ENCODE measurements at places on chromosomes 5 and 9.
A peak's percentile ranks its signal among the peaks of the same experiment; 100 is the strongest.

DNA sequence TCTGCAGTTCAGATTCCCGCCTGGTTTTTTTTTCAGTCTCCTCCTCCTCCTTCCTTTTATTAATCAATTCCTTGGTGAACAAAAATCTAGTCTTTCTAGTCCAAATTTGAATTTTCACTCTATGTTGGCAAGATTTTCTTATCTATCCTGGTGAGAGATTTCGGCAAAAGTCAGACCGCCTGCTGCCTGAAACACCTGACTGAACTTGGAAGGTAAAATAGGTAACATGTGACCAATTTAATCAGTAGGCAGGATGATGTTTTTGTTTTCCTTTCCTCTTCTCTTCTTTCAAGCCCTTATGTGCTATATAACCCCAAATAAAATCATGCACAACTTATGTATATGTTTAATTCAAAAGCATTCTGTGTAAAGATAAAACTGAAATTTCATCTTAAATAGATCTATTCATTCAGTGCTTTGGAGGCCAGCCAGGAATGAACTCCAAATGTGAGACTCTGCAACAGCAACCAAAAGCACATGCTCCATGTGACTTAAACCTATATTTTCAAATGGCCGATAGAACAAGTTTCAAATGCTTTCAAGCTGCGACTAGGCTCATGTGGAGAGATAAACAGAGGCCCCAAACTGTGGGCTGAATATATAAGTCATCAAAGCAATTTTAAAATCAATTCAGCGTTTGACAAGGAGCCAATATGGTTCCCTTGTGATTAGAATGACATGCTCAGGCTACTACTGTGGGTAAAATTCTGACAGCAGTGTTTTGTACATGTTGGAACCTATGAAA, 100.4 kb upstream of the SEMA6A start:
- no peak for DNase-seq

DNA sequence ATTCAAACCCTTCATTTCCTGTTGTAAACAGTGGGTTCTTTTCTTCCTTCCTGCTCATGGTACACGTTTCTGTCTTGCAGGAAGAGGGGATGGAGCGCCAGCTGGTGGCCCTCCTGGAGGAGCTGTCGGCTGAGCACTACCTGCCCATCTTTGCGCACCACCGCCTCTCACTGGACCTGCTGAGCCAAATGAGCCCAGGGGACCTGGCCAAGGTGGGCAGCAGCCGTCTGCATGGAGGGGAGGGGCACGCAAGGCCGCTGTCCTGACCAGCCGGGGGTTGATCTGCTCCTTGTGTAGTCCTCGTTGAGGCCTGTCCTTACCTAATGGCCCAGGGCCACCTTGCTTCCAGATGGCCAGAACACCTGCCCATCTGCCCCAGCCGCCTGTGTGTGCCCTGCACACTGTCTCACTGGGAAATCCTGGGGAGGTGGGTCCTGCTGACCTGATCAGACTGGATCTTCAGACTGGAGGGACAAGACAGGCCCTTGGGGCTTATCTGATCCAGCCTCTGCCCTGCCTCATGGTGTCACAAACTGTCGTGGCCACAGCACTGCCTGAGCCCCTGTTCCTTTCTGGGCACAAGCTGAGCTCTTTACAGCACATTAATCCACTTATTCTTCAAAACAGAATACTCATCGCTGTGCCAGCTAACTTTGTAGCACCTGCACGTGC, 44.7 kb downstream of the LRSAM1 start:
- no peak for DNase-seq

- no peak for DNase-seq
These were observed 48.3 kb downstream of the IARS1 start for GRCh38 chr9:92245005-92245797.

DNA sequence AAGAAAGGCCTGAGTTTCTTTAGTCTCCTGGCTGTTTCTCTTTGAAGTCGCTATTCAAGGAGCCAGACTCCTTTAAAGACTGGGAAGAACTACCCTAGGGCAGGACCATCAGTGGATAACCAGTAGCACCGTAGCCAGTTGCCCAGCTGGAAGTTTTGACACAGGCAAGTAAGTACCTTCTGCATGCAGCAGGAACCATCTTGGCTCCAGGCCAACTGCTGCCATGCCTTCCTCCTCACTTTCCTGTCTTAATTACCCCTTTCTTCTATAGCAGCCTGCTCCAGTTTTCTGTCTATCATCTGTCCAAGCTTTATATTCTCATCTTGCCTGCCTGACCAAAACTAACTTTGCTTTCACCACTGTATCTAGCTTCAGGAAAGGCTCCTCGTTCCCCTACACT, 149.7 kb upstream of the SV2C start:
- DNase-seq = no peak

DNA sequence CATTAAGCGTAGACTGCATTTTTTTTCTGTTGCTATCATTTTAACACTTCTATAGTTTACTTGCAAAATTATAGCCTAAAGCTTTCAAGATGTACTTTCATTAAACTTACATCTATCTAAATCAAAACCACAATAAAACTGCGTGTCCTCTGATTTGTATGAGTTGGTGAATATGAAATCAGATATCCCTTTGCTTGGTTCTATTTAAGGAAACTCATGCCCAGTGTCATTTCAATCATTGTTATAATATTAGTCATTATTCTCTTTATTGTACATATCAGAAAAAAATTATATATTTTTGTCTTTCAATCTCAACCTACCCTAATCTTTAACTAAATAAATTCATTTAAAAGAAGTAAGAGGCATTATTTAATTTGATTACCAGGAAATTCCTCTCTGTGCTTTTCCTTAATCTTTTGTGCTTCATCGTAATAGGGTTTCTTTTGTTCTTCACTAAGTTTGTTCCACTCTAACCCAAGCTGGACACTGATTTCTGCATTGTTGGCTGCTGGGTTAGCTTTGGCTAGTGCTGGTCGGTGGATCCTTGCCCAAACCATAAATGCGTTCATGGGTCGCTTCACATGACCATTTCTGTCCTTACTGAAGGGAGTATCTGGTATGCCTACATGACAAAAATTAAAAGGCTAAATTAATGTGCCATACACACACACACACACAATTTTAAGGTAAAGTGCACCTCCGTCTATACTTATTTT, 3.8 kb downstream of the SOX30 start:
- DNase-seq = no peak

GRCh38 chr5:37777432-37778130, 62.3 kb downstream of the GDNF start:
- DNase-seq = no peak

DNA sequence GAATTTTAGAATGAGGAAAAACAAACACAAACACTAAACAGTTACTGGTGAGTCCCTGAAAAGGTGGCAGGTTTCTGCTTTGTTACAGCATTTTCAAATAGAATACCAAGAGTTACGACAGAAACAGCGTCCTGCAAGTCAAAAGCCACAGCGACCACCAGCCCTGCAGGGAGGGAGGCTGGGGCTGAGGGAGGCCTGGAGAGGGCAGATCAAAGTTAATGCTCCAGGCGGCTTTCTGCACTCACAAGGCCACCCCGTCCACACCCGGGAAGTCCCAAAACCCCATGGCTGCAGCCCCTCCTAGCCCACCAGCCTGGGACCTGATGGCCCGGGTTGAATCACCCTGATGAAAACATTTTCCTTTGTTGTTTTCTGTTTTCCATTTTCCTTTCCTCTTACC, 29.3 kb downstream of the COL23A1 start:
- no peak for DNase-seq

DNA sequence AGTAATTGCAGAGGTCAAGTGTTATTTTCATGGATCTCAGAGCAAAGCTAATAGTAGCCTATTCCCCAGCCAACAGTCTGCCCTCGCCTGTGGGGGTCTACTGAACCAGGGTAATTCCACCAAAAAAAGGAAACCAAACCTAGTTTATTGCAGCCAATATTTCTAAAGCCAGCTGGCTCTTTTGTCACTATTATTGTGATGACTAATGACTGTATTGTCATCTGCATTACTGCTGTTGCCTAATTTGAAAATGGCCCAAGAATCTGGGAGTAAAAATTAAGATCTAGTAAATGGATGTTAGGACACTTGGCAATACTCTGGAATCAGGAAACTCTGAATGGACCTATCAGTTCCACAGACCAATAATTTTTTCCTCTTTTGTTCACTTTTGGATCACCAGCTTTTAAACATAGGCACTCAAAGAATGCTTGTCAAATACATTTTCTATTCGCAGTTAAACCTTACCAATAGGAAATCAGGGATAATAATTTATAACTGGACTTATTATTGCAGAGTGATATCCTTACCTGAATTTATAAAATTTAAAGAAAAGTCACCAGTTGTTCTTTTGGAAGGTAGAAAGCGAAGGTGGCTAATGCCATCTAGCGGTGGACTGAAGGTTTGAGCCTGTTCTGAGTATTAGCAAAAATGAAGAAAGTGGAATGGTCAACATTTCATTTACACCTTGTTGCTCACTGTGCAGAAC, 69.2 kb downstream of the SYK start:
- no peak for DNase-seq

DNA sequence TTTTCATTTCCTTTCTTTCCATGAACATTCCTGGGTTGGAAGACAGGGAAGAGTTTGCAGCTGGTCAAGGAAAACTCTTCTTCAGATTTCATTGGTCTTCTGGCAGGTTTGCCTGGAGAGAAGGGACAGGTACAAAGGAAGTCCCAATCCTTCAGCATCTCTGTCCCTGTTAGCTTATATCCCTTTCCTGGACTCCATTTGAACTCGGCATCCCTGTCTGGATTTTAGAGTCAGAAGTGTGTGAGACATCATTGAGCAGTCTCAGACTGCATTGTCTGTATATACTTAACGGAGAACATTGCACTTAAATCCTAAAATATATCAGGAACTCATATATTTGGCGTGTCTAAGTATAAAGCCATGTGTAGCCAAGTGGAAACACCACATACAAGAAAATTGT, 54.9 kb downstream of the ADGRV1 start:
- DNase-seq = no peak

DNA sequence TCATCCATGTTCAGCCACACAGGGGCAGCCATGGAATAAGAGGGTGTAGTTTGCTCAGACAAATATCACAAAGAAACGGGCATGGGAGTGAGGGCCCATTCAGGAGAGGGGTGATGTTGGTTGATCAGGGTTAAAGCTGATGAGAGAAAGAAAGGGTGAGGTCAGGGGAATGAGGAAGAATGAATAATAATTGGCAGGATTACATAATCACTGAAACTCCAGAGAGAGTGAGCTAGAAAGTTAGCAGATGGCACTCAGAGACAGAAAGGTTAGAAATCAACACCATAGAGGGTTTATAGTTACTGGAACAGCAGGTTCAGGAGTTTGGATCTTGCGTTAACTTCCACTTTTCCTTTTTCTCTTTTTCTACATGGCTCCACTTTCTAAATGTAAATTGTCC, 113.9 kb downstream of the TAF11L14 start:
- DNase-seq = no peak

DNA sequence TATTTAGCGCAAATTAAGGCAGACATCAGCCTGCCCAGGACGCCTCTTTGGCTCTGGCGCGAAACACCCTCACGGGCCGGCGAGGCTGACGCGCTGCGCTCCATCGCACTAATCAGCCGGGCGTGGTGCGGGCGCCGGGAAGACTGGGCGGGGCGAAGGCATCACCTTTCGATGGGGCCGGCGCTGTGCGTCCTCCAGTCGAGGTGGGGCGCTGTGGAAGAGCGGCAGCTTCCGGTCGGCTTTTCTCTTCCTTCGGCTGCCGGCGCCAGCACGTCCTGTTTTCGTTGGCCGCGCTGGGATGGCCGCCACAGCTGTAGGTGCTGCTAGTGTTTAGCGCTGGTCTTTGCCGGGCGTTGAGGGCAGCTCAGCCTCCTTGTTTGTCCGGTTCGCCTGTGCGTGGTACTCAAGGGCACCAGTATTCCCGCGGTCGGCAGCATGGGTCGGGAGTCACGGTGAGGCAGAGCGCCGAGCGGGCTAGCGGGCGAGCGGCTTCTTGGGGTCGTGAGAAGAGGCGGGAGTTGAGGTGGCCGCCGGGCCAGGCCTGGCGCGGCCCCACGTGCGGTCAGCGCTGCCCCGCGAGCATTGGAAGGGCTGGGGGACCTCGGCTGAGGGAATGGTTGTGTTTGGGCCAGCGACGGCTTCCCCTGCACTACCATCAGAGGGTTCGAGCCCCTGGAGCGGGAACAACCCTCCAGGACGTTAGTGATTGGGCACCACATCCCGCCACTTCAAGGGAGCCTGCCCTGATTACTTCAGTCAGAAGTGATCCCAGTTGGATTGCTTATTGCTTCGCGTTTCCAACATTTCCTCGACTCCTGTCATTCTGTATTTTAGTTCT, at the start of gene DDX46:
TSS of gene DDX46 (plus strand) at position 276 of the 838 bp plus-strand sequence. CDS start at position 436, 160 bp downstream.
- DNase-seq = peak; percentile 82

DNA sequence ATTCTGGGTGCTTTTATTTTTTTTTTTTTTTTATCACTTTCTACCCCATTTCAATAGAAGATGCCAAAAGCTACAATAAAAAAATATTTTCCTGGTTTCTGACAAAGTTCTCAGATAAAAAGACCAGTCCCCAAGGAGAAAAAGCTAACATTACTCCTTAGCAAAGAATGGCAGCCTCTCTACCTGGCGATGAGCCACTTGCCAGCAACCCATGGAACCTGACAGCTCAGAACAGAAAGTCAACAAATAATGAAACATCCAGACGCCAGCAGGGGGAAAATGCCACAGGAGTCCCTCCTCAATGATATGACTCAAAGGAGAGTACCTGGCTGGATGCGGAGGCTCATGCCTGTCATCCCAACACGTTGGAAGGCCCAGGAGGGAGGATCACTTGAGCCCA, 123.2 kb downstream of the MYO10 start:
- no peak for DNase-seq

DNA sequence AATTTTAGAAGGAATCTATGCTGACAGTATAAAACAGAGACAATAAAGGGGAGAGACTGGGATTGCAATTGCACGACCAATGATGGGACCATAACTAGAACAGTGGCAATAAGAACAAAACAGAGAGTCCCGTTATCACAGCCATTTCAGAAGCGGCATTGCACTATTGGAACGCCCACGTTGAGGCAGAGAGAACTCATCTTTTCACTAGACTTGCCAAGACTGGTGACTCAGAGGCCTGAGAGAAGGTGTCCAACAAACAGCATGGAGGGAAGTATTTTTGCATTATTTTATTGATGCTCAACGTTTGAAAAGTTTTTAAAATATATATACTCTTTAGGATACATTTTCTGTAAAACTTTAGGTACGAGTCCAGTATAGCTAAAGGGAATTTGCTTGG, 737.7 kb downstream of the TLE1 start:
- no peak for DNase-seq

Measured in SIG-M5 (cell line).